ENCODE measurements at places on chromosomes 1 and 21. TPM values are rescaled to one million over a fixed set of nuclear protein-coding genes. Genes with fewer than 3 reads are reported as not detected.

- no peak for DNase-seq
Measured at GRCh38 chr1:98692482-98692881, 31.0 kb downstream of the SNX7 start.

- DNase-seq, result no peak
Measured at GRCh38 chr1:109191891-109192290, 21.8 kb upstream of the SARS1 start.

DNA sequence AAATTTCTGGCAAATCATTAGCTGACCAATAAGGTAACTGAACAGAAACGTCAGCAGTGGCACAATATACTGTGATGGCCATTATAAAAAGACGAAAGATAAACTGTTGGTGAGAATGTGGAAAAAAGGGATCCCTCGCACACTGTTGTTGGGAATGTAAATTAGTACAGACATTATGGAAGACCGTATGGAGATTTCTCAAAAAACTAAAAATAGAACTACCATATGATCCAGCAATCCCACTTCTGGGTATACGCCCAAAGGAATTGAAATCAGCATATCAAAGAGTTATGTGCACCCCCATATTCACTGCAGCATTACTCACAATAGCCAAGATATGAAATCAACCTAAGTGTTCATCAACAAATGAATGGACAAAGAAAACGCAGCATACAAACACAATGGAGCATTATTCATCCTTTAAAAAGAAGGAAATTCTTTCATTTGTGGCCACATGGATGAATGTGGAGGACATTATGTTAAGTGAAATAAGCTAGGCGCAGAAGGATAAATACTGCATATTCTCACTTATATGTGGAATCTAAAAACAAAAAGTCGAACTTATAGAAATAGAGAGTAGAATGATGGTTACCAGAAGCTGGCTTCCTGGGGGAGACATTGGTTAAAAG is 257.7 kb downstream of the RHOU start:
- no peak for DNase-seq

GRCh38 chr1:3539707-3540425 is 71.4 kb downstream of the MEGF6 start:
- DNase-seq, result no peak

DNA sequence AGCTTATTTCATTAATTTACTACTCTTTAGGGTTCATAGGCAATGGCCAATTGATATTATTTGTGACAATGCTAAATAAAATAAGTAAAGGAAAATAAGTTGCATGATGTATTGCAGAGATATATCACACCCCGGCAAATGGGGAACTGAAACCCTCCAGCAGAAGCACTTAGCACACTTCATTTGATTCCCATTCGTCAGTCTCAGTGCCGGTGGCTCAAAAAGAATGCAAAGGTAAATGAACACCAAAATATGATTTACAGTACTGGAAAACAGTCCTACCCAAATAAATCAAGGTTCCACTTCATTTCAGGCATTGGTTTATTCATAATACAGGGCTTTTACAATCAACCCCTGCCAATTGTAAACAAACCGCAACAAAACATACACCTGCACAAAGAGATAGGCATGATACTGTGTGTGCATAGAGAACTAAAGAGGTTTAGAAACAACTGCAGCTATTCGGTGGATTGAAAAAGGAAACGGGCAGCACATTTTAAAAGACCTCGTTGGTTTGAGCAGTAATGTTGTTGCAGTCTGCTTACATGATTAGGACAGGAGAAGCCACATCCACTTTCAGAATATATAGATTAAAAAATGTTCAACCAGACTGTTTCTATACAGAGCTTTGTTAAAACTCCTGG is 1019.2 kb downstream of the TTLL7 start:
- DNase-seq, result no peak

DNA sequence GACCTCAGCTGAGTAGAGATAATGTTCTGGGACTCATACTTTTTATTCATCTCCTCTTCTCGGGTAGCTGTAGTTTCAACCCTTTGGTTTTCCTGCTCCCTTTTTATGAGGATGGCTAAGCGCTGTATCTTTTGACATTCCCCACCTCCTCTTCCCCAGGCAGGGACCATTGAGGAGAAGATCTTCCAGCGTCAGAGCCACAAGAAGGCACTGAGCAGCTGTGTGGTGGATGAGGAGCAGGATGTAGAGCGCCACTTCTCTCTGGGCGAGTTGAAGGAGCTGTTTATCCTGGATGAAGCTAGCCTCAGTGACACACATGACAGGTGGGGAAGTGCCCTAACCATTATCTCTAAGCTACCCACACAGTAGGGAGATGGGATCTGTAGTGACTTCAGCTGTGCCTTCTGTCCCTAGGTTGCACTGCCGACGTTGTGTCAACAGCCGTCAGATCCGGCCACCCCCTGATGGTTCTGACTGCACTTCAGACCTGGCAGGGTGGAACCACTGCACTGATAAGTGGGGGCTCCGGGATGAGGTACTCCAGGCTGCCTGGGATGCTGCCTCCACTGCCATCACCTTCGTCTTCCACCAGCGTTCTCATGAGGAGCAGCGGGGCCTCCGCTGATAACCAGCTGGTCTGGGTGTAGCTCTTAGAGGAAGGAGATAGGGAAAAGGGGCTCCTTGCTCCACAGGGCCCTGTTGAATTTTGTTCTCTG is 25.6 kb downstream of the LRRC41 start:
- no peak for DNase-seq

GRCh38 chr1:64080941-64081562 is 122.4 kb upstream of the UBE2U start:
- peak; percentile 56 for DNase-seq

GRCh38 chr1:9916452-9916851 is 6.4 kb upstream of the CTNNBIP1 start:
- no peak for DNase-seq

DNA sequence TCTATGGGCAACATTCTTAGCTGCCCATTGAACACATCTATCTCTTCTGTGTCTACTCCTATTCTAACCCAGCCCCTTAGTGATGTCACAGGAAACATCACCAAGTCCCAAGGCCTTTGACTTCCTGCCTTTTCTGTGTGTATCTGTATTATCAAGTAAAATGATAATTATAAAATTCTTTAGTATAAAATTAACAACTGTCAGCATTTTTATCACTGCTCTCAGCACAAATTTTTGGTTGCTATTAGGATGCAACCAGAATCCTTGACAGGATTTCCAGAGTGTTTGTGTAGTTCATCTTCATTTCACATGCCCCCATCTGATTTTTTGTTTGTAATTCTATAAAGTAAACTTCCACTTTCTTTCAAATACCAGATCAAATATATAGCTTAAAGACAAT is 33.8 kb downstream of the OR10Z1 start:
- no peak for DNase-seq

DNA sequence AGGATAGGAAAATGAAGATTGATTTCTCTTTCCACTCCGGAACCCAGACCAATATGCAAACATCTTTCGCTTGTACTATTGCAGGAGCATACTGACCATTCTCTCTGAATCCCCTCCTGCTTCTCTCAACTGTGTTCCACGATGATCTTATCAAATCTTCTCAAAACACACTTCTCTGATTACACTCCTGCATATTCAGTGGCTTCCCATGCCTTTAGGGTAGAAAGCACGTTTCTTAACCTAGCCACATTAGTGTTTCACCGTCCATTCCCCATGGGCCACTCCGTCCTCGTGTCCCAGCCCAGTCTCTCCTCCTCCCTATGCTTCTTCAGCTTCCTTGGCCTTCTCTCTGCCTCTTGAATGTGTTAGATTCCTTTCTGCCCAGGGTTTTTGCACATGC is 198.5 kb downstream of the ZP4 start:
- DNase-seq, result no peak

DNA sequence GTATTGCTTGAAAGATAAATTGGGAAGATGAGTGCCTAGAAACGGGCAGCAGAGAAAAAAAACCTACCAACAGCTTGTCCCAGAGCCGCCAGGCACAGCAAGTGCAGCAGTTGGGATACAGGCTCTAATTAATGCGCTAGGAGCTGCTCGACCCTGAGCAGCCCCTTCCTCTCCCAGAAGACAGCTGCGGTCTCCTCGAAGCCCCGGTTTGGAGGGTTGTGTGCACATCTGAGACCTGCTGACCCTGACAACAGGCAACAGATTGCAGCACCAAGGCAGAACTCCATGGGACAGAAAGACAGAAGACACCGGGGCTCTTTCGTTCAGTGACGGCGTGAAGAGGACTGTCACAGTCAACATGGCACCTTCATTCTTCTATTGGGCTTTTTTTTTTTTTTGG is 101.4 kb downstream of the TSEN15 start:
- DNase-seq, result no peak

DNA sequence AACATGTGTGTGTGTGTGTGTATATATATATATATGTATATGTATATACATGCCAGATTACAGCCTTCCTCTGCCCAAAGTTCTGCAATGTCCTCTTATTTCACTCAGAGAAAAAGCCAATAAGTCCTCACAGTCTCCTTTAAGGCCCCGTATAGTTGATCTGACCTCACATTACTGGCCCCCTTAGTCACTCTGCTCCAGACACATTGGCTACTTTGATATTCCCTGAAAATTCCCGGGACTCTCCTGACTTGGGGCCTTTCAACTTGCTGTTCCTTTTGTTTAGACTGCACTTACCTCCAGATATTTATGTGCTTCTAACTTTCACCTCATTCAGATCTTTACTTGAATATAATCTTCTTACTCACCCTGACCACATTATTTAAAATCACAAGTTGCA is 4.2 kb upstream of the BSDC1 start:
- peak; percentile 17 for DNase-seq

DNA sequence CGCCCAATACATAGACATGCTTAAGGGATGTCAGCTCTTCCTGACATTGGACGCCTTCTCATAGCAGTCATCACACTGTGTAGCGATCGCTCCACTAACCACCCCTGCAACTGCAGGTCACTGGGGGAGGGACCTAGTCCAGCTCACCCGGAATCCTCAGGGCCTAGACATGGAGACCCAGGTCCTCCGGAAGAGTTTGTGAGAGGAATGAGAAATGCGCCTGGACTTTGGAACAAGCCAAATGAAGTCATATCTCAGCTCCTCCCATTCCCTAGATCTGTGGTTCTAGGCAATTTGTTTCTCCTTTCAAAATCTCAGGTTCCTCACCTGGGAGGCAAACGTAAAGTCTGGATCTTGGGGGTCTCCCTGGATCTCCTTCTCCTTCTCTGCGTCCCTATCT is 253.3 kb downstream of the KAZN start:
- DNase-seq, result no peak

DNA sequence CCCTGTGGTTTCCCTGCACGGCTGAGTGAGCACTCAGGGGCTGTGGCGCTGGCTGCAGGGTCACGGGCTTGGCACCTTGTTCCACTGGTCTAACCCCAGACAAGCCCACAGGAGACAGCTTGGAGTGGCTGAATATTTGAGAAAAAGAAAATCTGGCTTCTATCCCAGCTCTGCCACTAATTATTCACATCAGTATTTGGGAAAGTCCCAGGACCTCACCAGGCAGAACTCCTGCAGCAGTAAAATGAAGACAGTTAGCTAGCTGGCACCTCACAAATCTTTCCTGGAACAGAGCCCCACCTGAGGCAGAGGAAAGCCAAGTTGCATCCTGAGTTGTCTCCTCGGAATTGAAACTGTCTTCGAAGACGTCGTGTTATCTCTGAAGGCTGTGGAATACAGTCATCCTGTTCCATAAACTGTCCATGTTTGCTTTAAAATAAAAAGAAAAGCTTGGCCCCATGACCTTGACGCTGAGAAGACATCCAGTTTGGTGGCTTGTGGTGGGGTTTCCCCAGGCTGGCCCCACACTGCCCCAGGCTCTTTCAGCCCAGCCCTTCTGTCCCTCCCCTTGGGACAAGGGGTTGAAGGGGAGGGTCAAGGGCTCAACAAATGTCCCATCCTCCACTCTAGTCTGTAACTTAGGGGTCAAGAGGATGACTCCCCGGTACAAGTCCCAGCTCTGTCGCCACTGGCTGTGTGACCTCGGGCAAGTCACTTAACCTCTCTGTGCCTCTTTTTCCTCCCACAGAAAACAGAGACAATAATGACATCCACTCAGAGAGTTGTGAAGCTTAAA is 93.8 kb upstream of the TMPRSS2 start:
- peak; percentile 68 for DNase-seq

DNA sequence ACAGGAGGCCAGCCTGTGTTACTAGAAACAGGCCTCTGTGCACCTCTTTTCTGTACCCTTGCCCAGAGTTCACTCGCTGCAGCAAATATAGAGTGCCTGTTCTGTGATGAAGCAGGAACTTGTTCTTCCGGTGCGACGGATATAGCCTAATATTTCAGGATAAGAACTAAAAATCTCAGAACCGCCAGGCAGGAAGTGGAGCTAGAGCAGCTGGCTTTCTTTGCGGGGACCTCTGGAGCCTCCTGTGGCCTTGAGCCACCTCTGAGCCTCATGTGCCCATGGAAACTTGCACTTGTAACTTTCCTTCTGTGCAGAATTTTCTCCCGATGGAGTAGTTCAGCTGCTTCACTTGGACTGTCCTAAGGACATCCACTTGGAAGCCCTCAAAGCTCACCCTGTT is 44.5 kb upstream of the VAMP3 start:
- DNase-seq, result no peak

DNA sequence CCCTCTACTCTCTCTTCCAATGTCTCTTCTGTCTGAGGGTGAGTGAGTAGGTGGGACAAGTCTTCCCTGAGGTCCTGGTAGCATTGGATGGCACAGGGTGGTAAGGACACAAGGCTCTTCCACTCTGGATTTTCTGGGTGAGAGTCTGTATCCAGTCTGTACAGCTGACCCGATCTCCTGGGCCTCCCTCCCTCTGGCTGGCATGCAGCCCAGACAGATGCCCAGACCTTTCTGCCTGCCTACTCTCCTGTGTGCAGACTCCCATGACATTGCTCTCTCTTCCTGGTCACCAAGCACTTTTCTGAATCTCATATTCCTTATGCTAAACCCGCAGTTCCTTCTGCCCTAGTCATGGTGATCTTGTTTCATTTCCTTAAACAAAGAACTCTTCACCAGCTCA is 100.3 kb downstream of the GRIK3 start:
- no peak for DNase-seq

DNA sequence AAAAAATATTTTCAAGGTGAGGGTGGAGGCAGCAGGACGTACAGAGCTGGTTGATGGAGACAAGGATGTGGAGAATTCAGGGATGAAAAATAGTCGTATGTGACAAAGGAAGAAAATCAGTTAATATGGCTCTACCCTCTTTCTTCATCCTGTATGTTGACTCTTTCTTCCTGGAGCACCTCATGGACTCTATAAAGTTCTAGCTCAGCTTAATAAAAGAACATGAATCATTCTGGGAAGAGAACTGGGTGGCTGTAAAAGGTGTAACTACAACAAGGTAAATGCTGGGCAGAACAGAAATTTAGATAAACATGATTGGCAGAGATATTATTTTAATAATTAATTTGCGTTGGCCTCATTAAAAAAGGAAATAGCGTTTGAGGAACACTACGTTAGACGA is 241.8 kb upstream of the MAP1LC3C start:
- DNase-seq, result peak; percentile 53

- no peak for DNase-seq
Measured at GRCh38 chr1:156801409-156802121, 15.1 kb downstream of the SH2D2A start.

- no peak for DNase-seq
Measured at GRCh38 chr21:45326169-45326851, 38.6 kb upstream of the POFUT2 start.

The PLD5 gene
- total RNA-seq, result 2.1 TPM

The OR10R2 gene
- total RNA-seq, result not detected

The KCNA2 gene
- total RNA-seq, result not detected

The RNU1-2 gene
- total RNA-seq, result under 0.01 TPM

The CD2 gene
- total RNA-seq, result not detected

The CADM3 gene
- 0.85 TPM for total RNA-seq

The TMPRSS3 gene
- total RNA-seq, result 0.17 TPM

The NTMT2 gene
- not detected for total RNA-seq
